Aorta (tissue), 5 donors: ENCODE measurements at places on chromosomes 5 and 9. TPM values are rescaled to one million over a fixed set of nuclear protein-coding genes. Genes with fewer than 3 reads are reported as not detected.

PCDHGA12 gene
- 18.8 TPM for total RNA-seq

SLC6A19 gene
- not detected for total RNA-seq

DNA sequence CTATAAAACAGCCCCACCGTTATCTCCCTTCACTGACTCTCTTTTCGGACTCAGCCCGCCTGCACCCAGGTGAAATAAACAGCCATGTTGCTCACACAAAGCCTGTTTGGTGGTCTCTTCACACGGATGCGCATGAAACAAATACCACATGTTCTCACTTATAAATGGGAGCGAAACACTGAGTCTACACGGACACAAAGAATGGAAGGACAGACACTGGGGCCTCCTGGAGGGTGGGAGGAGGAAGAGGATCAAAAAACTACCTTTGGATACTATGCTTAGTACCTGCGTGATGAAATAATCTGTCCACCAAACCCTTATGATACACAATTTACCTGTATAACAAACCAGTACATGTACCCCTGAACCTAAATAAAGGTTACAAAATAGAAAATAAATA is 98.6 kb downstream of the ICE1 start:
- DNase-seq, result no peak

GRCh38 chr9:108551030-108551841 is 304.6 kb downstream of the ACTL7B start:
- no peak for DNase-seq

ECM2 gene
- 54.6 TPM for total RNA-seq

GRCh38 chr9:130290291-130291181 is 25.0 kb downstream of the HMCN2 start:
- no peak for DNase-seq

HNRNPA0 gene
- total RNA-seq, result 27.0 TPM

NRARP gene
- total RNA-seq, result 13.3 TPM

GRCh38 chr9:134475011-134475790 is 148.9 kb downstream of the RXRA start:
- peak; percentile 89 for DNase-seq

DNA sequence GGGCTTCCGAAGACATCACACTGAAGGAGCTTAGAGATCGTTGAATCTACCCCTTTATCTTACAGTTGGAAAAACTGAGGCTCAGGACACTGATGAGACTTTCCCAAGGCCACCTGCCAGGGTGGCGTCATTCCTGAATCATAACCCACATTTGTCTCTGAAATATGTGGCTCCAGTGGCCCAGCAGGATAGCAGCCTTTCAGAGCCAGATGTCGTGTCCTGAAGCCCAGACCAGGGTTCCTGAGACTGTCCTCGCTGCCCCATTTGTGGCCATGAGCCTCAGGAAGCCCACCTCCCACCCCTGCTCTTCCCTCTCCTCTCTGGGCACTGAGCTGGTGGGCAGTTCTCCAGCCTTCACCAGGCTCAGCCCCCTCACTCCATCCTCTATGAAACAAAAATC is 2.4 kb downstream of the HMCN2 start:
- no peak for DNase-seq

PCA3 gene
- total RNA-seq, result 0.81 TPM

- no peak for DNase-seq
These were observed 179.3 kb upstream of the MVB12B start for GRCh38 chr9:126147186-126147935.

DNA sequence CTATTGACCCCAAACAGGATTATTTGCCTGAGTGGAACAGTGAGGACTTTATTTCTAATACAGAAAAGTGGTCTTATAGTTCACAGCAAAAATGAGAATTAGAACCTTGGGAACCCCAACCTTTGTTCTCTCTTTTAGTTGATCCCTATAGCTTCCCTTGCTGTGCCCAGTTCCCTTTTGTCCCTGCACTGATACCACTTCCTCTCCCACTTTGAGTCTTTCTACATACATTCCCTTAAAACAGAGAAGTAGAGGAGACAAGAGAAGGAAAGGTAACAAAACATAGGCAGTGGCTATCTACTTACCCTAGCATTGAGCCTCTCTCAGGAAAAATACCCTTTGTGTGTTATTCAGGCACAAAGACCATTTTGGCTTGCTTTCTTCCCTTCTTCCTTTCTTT is 246.4 kb downstream of the FAM114A2 start:
- DNase-seq, result no peak

SLC23A1 gene
- total RNA-seq, result not detected

CEL gene
- total RNA-seq, result 3.6 TPM

DNA sequence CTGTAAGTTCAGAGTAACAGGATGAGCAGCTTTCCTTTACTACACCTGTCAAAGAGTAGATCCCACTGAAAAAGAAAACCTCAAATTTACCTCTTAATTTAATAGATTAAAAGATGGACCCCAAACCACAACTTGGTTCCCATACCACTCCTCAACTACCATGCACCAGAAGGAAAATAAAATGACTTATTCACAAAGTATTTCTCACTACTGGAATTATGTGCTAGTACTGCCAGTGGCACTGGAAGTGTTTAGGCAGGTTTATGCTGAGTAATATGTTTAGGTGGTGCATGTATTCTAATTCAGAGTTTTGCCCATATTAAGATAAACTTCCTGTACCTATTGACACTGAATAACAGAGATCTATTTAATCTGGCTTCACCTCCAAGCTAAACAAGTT is 6.6 kb downstream of the PLK2 start:
- no peak for DNase-seq

- DNase-seq, result peak; percentile 72
These were observed 70.6 kb downstream of the RXRA start for GRCh38 chr9:134396825-134397224.

GRCh38 chr9:106892632-106893031 is 29.7 kb downstream of the ZNF462 start:
- DNase-seq, result no peak

- no peak for DNase-seq
These were observed 248.4 kb downstream of the CDH12 start for GRCh38 chr5:22604711-22605110.

PCDHGC5 gene
- total RNA-seq, result 2.8 TPM

ZNF618 gene
- total RNA-seq, result 15.4 TPM

C5orf52 gene
- not detected for total RNA-seq

TLR4 gene
- total RNA-seq, result 37.2 TPM

PCDHA9 gene
- 0.13 TPM for total RNA-seq

DNA sequence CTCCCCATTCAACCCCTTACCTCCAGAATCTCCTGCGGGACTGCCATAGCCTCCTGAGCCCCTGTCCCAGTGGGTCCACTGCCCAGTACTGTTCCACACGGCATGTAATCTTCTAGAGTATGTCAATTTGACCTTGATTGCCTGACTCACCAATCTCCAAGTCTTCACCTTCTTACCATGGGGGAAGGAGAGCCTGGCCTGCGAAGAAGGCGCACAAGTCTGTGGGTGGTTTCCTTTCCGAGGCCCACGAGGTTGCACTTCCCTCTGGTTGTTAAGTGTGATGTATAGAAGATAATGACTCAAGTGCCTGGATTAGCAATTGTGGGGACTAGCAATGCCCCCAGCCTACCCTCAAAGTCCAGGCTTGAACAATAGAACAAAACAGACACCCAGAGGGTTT is 8.1 kb upstream of the TENT4A start:
- no peak for DNase-seq

DNA sequence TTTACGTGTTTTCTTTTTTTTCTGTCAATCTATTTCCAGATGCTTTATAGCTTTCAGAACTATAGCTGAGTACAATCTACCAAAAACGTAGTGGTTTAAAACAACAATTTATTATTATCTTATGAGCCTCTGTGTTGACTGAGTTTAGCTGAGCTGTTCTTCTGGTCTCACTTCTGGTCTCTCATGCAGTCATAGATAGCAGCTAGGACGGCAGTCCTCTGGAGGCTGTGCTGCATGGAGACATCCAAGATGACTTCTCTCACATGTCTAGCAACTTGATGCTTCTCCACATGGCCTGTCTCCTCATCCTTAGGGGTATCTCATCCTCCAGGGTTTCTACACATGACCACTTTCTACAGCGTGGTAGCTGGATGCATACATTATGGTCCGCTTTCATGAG is 22.0 kb upstream of the RAD23B start:
- DNase-seq, result no peak

GRCh38 chr9:16058131-16058549 is 505.3 kb downstream of the CCDC171 start:
- no peak for DNase-seq

MYOZ3 gene
- 2.5 TPM for total RNA-seq

DNA sequence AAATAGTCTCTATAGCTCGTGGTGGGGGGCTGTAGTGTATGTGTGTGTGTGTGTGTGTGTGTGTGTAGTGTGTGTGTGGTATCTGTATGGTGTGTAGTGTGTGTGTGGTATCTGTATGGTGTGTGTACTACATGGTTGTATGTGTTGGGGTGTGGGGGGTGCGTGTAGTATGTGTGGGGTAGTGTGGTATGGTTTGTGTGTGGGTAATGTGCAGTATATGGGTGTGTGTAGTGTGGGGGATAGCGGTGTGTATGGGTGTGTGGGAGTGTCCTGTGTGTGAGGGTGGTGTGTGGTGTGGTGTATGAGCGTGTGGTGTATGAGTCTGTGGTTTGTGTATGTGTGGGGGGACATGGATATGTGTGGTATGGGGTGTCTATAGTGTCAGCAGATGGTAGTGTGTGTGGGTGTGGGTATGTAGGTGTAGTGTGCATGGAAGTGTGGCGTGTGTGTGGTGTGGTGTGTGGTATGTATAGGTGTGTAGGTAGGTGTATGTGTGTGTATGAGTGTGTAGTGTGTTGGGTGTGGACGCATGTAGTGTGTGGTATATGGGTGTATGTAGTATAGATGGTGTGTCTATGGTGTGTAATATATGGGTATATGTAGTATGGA is 145.8 kb upstream of the IQGAP2 start:
- DNase-seq, result no peak

- no peak for DNase-seq
These were observed 45.6 kb upstream of the RUFY1 start for GRCh38 chr5:179504600-179505396.

PRELID1 gene
- 72.7 TPM for total RNA-seq

FCN2 gene
- not detected for total RNA-seq

GRCh38 chr5:102918986-102919610 is 164.0 kb downstream of the PAM start:
- no peak for DNase-seq

PCDHGB2 gene
- 6.5 TPM for total RNA-seq

DNA sequence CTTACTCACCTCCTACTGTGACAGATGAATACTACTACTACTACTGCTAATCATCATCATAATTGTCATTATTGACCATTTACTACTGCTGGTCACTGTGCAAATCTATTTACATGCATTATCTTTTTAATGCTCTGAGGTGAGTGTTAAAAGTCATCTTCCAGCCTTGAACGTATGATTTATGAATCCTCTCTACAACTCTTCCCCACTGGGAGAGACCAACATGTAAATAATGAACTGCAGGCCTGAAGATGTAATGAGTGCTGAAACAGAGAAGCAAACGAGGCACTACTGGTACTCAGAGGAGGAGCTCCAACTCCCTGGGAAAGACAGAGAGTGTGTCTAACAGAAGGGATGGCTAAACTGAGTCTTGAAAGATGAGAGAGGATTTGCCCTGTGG is 95.4 kb downstream of the JAKMIP2 start:
- no peak for DNase-seq

GRCh38 chr5:72623936-72624335 is 116.7 kb upstream of the ZNF366 start:
- DNase-seq, result no peak

GRCh38 chr9:133048595-133048994 is 13.2 kb upstream of the CEL start:
- DNase-seq, result no peak
